C1 segment of cervical spinal cord (tissue), 14 donors: ENCODE measurements at places on chromosomes 3 and 15.

- DNase-seq = no peak
Measured at GRCh38 chr15:59250249-59250648, 43.6 kb downstream of the LDHAL6B start.

DNA sequence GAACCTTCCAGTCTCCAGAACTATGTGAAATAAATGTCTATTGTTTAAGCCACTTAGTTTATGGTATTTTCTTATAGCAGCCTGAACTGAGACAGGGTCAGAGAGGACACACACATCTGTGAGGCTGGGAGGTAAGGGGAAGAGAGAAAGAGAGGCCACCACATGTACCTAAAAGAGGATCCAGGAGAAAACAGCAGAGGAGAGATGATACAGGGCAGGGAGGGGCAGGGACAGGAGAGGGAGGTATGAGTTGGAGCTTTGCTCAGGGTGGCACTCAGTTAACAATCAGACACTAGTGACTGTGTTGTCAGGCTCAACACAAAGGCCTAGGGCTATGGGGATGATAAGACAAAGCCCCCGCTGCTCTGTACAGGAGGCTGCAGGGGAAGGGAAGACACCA, 17.6 kb downstream of the KIF9 start:
- DNase-seq = no peak

GRCh38 chr3:146335386-146335785, 84.5 kb upstream of the PLSCR4 start:
- DNase-seq = no peak

DNA sequence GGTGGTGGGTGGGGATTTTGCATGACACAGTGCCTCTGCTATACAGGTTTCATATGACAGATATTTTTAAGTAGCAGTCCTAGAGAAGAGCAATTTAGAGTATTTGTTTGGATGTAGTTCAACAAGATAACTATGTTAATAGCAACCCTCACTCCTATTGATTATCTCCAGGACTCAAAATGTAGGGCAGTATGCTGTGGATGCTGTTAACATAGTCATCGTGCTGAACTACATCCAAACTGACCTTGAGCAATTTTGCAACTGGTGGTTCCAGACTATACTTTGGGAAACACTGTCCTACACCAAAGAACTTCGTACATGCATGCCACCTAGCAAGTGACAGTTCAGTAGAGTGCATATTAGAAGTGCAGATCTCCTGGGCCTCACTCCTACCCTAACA, 117.6 kb downstream of the IL5RA start:
- no peak for DNase-seq

DNA sequence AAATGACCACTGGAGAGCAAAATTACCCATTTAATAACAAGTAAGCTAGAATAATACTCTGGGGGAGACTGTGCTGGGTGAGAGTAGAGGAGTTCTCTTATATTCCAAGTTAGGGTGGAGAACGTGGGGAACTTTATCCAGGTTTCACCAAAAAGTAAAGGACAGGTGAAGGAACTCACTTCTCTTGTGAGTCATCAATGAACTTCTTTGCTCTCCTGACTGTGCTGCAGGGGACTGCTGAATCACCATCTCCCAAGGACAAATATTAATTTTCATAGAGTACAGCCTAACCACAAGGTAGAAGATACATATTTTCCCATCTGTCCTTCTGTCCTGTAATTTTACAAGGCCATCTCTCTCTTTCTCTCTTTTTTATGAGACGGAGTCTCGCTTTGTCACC, 8.3 kb upstream of the PDCD6IP start:
- DNase-seq = no peak

DNA sequence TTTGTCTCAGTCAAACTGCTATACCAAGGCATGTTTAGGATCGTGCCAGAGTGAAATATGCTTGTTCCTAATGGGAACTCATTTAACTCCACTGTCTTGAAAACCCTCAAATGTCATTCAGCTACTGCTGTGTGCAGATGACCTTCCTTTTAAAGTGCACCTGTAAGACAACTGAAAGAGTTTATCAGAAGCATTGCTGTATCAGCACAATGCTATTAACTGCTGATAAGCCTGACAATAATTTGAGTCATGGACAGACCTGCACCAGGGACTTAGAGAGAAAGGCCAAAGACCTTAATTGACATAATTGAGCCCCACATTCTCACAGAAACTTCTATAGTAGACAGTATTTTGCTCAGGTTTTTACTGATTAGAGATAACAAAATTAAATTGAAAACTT, 557.9 kb downstream of the DIPK2A start:
- no peak for DNase-seq

DNA sequence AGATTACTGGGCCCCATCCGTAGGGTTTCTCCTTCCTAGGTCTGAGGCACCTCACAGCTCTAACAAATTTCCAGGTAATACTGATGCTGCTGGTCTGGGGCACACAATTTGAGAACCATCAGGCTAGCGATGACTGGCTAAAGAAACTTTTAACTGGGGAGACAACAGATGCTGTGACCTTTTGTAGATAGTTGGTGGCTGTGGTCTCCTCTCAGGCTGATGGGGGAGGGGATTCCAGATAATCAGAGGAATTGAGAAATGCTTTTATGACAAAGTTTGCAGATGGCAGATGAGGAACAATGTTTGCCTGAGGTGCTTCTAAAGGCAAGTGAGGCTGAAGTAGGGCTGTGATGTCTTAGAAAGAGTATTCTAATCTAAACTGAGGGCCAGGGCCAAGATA, 13.8 kb upstream of the CCR9 start:
- DNase-seq = no peak

DNA sequence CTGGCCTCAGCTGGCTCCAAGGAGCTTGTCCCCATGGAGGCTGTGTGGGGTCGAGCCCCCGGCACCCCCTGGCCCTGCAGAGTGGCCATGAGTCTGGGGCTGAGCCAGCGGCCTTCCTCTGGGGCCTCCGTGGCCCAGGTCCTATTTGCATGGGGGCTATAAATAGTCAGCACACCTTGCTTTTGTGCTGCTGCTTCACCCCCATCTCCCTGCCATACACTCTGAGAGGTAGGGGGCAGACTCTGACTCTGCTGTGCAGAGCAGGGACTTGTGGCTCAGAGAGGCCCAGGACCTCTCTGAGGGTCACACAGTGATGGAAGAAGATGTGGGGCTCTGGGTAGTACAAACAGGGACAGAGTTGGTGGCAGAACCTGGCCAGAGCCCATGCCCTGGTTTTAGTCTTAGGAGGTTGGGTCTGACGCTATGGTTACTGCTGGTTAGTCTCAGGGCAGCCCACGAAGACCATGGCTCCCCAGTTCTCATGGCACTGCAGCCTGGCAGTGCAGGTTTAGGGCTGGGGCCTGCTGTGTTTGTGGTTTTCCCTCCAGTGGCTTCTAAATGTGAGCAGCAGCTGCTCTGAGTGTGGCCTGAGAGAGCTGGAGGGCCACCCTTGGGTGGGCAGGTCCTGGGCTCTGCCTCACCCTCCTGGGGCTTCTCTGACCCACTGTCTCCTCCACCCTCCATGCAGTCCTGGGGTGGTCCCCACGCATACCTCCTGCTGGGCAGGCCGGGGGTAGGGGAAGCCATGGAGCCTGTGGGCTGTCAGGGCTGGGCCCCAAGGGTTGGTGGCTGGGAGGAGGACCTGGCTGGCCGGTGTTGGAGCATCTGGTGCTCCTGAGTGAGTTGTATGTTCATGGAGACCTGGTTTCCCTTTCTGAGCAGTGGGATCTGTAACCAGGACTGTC, 13.6 kb downstream of the PRKCD start:
- no peak for DNase-seq
